Germinal center (tissue), 1 donor: ENCODE measurements at places on chromosomes 5 and 9.

GRCh38 chr9:89029788-89030187 lies 38.5 kb downstream of the S1PR3 start:
- DNase-seq, result no peak

GRCh38 chr9:34507966-34508365 lies 14.8 kb downstream of the ENHO start:
- no peak for DNase-seq

- DNase-seq, result no peak
These were observed 102.1 kb downstream of the C5orf15 start for GRCh38 chr5:133866160-133866902.

DNA sequence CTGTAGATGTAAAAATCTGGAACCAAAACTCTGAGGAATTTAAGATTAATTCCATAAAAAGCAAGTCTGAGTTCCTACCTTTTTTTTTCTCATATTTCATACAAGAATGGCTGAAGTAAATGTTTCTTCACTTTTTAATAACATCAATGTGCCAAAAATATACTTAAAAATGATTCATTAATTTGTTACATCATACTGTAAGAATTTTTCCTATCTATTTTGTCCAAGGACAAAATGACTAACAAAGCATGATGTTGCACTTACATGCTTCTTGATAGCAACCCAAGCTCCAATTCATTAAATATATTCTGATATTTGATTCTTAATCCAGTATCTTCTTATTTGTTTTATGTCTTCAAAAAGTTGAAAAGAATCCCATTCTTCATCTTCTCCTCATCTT lies 988.3 kb downstream of the TLE1 start:
- DNase-seq, result no peak

DNA sequence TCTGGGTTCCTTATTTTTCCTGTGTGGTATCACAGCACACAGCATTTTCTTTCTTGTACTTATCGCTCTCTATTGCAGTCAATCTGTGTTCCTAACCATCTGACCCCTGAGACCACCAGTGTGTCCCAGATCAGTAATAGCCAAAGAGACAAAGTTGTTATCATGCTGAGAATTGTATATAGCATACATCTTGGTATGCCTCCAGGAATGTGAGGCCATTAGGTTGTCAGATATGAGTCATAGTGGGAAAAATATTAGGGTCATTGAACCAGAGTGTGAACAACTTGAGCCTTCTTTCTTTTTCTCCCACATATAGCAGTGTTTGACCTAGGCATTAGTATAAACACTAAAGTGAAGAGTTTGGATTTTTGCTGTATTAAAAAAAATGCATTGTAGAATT lies 106.3 kb downstream of the NDUFAF2 start:
- no peak for DNase-seq
